ENCODE measurements at places on chromosomes 7 and 10. TPM values are rescaled to one million over a fixed set of nuclear protein-coding genes. Genes with fewer than 3 reads are reported as not detected.

DNA sequence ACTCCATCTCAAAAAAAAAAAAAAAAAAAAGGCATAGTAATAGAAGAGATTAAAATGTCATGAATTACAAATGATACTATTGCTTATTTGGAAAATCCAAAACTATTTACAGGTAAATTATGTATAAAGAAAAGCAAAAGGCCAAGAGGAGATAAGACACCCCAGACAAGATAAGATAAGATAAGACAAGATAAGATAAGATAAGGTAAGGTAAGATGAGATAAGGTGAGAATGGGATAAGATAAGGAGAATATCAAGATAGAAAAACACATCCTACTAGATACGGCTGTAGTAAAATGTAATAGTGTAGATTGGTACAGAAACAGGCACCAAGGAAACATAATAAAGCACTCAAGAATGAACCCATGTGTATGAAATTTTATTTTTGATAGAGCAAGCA, 20.9 kb downstream of the VIM start:
- DNase-seq, result no peak

DNA sequence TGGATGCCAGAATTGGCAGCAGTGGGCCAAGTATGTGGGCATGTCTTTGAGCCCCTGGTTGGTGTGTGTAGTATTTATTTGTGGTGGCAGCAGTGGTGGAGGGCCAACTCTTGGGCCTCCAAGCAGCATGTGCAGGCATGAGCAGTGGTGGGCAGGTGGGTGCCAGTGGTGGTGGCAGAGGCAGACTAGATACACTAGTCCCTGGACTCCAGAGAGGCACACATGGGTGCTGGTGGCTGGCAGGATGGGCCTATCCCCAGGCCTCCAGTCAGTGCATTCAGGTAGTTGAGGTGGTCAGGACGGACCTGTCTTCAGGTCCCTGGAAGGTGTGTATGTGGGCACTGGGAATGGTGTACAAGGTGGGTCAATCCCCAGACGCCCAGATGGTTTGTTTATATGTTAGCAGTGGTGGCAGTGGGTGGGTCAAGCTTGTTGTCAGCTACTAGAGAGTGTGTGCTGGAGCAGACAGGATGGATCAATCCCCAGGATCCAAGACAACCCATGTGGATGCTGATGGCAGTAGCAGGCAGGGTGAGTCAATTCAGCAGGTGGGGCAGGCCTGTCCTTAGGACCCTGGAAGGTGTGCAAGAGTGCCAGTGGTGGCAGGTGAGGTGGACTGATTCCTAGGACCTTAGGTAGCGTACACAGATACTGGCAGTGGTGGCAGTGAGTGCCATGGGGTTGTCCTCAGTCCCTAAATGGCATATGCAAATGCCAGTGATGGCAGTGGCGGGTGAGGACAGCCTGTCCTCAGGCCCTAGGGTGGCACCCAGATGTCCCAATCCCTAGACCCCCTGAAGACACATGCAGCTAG, 294.3 kb downstream of the RPS24 start:
- DNase-seq, result no peak

- DNase-seq, result peak; percentile 88
Measured at GRCh38 chr10:87675396-87676376, 16.0 kb downstream of the PAPSS2 start.

DNA sequence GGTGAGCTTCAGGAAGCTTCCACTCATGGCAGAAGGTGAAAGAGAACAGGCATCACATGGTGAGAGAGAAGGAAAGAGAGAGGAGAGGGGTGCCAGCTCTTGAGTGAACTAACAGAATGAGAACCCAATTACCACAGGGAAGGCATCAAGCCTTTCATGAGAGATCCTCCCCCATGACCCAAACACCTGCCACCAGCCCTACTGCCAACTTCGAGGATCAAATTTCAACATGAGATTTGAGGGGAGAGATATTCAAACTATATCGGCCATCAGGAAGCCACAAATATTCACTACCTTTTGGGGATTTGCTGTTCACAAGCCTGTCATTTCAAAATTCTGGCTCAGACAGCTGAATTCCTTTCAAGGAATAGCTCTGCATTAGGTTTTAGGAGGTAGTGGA, 39.9 kb upstream of the SMNDC1 start:
- no peak for DNase-seq

- DNase-seq, result peak; percentile 91
Measured at GRCh38 chr7:102390697-102391484, 5.3 kb upstream of the PRKRIP1 start.

- DNase-seq, result peak; percentile 51
Measured at GRCh38 chr7:98930921-98931320, 52.6 kb downstream of the TRRAP start.

Gene RBM20
- 5.3 TPM for total RNA-seq

Gene SYNPO2L
- total RNA-seq, result not detected

Measured in dermis blood vessel endothelial cell (primary cell).